ENCODE measurements at places on chromosomes 4 and X. TPM values are rescaled to one million over a fixed set of nuclear protein-coding genes. Genes with fewer than 3 reads are reported as not detected.

PARM1 gene
- 23.7 TPM for total RNA-seq

NHS gene
- total RNA-seq: 13.2 TPM

OTUD6A gene
- total RNA-seq: not detected

WDR45 gene
- 90.9 TPM for total RNA-seq

TLR3 gene
- total RNA-seq: 3.9 TPM

DACH2 gene
- total RNA-seq: 0.21 TPM

ZCCHC18 gene
- total RNA-seq: 1.5 TPM

HSD17B13 gene
- total RNA-seq: not detected

TBC1D9 gene
- 23.7 TPM for total RNA-seq

STIM2 gene
- total RNA-seq: 22.4 TPM

COL25A1 gene
- total RNA-seq: 2.2 TPM

IL1RAPL1 gene
- 9.3 TPM for total RNA-seq

CLDN34 gene
- total RNA-seq: not detected

SPANXC gene
- total RNA-seq: not detected

CCSER1 gene
- 6.0 TPM for total RNA-seq

AREG gene
- 12.9 TPM for total RNA-seq

DMRTC1 gene
- not detected for total RNA-seq

ALPK1 gene
- total RNA-seq: 16.5 TPM

SOWAHB gene
- 0.21 TPM for total RNA-seq

AKAP14 gene
- not detected for total RNA-seq

KCTD8 gene
- 1.1 TPM for total RNA-seq

MAB21L2 gene
- 0.20 TPM for total RNA-seq

SLC26A1 gene
- total RNA-seq: 0.30 TPM

MMRN1 gene
- 13.8 TPM for total RNA-seq

COL4A6 gene
- total RNA-seq: 0.22 TPM

USP17L25 gene
- total RNA-seq: not detected

CFAP99 gene
- total RNA-seq: not detected

TBC1D19 gene
- total RNA-seq: 21.6 TPM

EGFL6 gene
- total RNA-seq: not detected

PGK1 gene
- total RNA-seq: 151 TPM

MAMLD1 gene
- 9.6 TPM for total RNA-seq

SERPINA7 gene
- not detected for total RNA-seq
